ENCODE measurements at places on chromosomes 3 and 15. TPM values are rescaled to one million over a fixed set of nuclear protein-coding genes. Genes with fewer than 3 reads are reported as not detected.

Gene HIGD2B
- not detected for total RNA-seq

Gene LRRN1
- total RNA-seq: 8.0 TPM

Gene WDR49
- 0.26 TPM for total RNA-seq

Gene CLDN11
- 1.5 TPM for total RNA-seq

Gene NRROS
- 3.1 TPM for total RNA-seq

Gene TMIE
- total RNA-seq: 1.1 TPM

Gene DOCK3
- total RNA-seq: 3.4 TPM

DNA sequence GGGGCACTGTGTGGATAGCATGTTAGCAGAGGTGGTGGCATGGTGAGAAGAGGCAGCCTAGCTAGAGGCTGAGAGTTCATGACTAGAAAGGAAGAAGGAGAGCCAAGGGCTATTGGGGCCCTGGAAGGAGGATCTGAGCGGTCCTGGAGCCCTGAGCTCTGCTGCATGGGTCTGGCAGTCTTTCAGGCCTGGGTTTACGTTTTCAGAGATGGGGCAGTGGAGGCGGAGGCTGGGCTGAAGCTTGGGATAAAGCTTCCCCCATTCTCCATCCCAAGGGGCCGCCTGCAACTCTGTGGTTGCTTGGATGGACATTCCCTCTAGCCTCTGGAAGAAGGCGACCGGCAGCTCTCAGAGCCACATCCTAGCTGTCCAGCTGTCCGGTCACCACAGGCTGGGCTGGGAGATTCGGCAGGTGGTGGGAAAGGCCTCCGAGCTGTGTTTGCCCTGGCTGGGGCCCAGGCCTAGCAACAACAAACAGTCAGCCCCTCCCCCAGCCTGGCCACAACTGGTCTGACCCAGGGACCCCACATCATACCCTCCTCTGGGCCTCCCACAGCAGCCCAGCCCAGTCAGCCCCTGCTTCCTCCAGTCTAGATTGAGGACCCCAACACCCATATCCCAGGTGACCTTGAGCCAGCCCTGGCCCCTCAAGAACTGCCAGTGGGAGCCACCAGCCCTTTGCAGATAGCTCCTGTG, 1.8 kb upstream of the SLC38A3 start:
- DNase-seq: no peak

DNA sequence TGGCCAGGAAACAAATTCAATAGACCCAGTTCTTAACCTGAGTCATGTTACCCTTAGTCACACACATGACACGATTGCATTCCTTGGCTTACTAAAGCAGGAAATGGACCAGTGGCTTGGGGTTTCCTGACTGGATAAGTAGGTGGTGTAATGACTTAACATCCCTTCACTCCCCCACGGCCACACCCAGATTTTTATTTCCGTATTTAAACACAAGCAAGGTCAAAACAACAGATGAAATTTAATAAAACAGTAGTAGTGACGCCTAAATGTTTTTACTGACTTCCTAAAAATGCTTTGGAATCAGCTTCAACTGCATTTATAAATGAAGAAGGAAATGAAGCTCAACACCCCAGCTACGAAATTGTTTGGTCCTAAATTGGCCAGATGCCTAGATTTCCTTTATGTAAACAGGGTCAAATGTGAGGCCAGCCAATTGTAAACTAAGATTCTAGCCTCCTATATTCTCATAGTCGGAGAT, 324.3 kb downstream of the CHST2 start:
- DNase-seq: no peak

DNA sequence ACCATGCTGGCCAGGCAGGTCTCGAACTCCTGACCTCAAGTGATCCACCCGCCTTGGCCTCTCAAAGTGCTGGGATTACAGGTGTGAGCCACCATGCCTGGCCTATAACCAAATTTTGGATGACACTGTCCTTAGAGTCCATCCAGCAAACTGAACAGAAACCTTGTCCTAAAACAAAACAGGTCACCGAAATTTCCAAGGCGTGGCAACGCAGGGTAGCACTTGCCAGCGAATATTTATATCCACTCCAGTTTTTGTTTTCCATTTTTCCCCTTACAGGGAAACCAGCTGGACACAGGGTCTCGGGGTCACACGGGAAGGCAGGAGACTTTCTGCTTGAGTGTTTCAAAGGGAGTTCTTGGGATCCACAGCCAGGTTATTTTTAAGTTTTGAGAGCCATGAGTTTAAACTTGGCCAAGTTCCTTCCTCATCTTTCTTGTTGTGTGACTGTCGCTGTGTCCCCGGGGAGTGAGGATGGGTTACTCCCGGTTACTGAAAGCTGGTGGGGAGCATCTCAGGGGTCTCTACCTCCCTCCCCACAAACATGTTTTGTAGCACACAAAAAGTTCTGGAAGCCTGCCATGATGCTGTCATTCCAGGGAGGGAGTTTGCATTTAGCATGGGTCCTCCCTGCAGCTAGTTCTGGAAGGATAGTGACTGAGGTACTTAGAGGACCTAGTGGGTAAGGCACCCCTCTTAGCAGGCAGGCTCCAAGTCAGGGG, 12.6 kb downstream of the LIMD1 start:
- DNase-seq: no peak

- DNase-seq: no peak
These were observed 257.3 kb downstream of the XXYLT1 start for GRCh38 chr3:195013411-195014361.

DNA sequence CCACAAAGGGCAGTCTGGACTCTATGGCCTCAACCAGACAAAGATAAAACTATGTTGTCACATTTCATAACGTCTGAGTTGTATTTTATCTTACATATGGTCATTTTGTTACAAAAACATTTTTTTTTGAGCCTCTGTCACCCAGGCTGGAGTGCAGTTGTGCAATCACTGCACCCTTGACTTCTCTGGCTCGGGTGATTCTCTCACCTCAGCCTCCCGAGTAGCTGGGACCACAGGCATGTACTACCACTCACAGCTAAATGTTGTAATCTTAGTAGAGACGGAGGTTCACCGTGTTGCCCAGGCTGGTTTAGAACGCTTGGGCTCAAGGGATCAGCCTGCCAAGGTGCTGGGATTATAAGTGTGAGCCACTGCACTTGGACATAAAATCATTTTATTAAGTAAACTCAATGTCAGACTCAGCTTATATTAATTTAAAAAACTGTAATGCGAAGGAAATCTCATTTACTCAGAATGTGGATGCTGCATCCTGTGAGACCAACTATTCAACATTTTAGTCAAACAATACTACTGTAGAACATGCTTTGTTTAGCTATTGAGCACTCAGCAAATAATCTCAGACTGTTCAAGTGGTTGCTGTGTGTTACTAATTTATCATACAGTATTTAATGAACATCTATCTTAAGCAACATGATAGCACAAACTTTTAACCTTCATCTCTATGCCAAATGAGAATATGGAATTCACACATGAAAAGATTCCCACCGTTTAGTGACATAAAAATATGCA, 209.2 kb downstream of the TBL1XR1 start:
- DNase-seq: no peak

- DNase-seq: no peak
These were observed 46.8 kb upstream of the LPP start for GRCh38 chr3:188106887-188107830.

DNA sequence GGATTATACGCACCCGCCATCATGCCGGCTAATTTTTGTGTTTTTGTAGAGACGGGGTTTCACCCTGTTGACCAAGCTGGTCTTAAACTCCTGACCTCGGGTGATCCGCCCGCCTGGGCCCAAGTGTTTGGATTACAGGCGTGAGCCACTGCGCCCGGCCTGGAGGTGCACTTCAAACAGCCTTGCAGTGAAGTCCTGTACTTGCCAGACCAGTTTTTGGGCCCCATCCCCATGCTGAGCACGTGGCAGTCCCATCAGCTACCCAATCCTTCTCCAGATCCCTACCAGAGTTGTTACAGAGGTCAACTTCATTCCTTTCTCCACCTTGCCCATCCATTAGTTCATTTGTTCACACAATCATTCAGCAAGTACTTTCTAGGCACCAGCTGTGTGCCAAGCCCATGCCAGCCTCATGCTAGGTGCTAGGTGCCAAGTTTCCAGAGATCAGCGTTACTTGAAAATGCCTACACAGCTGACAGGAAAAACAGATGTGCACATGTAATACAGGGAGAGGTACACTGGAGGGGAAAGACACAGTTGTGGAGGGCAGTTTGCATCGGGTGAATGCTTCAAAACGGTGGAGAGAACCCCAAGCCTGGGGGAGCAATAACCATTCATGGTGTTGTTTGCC, 2.2 kb downstream of the DNAH1 start:
- no peak for DNase-seq

GRCh38 chr3:12370758-12371157, 81.9 kb downstream of the PPARG start:
- DNase-seq: no peak

- DNase-seq: no peak
These were observed 10.4 kb upstream of the ZFYVE19 start for GRCh38 chr15:40796512-40796911.

- no peak for DNase-seq
These were observed 300.0 kb upstream of the CTNNB1 start for GRCh38 chr3:40899286-40899712.

DNA sequence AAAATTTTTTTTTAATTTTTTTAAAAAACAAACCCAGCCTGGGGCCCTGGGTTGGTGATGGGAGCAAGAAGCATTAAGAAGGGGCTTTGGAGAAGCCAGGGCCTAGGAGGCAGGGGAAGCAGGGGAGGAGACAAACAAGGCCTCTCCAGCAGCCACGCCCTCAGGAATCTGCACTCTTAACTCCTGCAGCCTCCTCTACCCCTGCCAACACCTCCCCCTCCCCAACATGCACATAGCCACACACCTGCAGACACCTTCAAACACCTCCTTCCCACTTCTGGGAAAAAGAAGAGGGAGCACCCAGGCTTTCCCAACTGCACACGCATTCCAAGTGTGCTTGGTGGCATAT, 2.7 kb upstream of the DCAF1 start:
- no peak for DNase-seq

DNA sequence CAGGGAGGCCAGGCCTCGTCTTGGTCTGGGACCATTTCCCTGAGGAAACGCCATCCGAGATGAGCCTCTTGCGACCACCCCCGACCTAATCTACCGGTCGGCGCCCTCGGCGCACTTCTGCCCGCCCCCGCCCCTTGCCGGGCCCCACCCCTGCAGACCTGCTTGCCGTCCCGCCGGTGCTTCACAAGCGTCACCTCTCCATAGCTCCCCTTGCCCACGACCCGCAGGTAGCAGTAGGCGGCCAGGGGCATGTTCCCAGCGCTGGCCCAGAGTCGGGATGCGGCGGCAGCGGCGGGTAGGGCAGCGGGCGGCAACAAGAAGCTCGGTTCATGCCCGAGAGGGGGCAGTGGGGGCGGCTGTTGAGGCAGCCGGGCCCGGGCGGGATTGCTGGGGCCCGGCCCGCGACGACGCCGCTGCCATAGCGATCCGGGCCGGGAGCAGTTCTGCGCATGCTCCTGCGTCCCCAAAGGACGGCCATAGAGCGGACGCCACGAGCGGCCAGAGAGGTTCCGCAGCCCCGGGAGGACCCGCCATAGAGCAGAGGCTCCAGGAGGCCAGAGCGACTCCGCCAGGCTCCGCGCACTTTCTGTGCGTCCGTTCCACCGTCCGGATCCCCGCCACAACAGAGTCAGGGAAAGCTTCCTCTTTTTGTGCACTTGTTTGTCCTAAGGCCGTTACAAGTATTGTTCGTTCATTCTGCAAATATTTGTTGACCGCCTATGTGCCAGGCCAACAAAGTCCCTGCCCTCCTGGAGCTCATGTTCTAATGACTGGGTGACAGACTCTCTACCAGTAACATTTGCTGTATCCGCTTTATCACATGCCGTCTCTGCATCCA, at the start of gene NEK4:
Gene NEK4 (minus strand): TSS at position 445 of the 838 bp plus-strand sequence. CDS start 194 bp downstream, at position 251.
- DNase-seq: peak; percentile 85

- DNase-seq: no peak
These were observed 37.7 kb upstream of the PARL start for GRCh38 chr3:183922421-183922820.

GRCh38 chr3:15291589-15292541, 40.5 kb downstream of the SH3BP5 start:
- DNase-seq: no peak

GRCh38 chr3:116001151-116001621, 377.9 kb downstream of the GAP43 start:
- DNase-seq: no peak

DNA sequence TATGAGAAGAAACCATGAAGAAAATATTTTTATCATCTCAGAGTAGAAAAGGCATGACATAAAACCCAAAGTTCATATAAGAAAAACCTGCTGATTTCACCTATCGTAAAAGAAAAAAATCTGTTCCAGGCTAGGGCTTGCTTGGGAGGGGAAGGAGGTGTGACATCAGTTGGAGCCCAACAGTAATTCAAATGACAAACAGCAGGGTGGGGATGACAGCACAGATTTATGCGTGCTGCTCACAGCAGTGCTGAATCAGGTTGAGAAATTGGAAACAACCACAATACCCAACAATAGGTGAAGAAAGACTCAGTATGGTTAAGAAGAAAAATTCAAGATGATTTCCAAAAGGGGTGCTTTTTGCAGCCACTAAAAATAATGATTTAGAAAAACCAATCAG, 172.4 kb downstream of the PDE8A start:
- DNase-seq: no peak

GRCh38 chr3:46029953-46030543, 2.8 kb upstream of the XCR1 start:
- DNase-seq: no peak

GRCh38 chr3:132997404-132998185, 40.6 kb upstream of the TMEM108 start:
- DNase-seq: no peak

DNA sequence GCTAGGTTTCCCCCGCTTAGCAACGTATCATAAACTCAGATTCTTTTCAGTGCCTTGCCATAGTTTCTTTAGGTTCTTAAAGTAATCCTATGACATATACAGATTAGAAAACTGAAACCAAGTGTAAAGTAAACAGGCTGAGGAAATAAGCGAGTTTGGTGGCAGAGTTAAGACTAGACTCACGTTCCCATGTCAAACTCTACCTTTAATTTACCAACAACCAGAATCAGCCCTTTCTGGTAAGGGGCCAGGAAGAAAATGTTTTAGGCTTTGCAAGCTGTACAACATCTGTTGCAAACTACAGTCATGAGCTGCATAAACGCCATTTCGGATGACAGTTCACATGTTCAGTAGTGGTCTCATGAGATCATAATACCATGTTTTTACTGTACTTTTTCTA, 128.0 kb upstream of the PRICKLE2 start:
- DNase-seq: no peak

DNA sequence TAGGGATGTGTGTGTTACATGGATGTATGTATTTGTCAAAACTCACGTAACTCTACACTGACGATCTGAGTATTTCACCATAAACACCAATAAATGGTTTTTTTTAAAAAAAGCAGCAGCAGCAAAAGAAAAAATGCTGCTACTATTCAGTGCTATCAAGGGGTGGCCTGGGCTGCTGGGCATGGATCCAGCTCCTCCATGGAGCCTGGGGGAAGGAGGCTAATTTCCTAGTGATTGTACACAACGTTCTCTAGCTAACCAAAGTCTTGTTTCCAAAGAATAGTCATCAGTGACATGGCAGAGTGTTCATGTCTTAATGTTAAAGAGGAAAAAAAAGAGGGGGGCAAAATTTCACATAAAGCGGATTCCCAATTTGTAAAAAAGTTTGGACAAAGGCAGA, 29.0 kb downstream of the POMGNT2 start:
- DNase-seq: peak; percentile 62

GRCh38 chr3:57036952-57037351, 23.5 kb upstream of the SPATA12 start:
- no peak for DNase-seq
